Kidney tubule cell (primary cell): ENCODE measurements at places on chromosomes 5 and 9.

DNA sequence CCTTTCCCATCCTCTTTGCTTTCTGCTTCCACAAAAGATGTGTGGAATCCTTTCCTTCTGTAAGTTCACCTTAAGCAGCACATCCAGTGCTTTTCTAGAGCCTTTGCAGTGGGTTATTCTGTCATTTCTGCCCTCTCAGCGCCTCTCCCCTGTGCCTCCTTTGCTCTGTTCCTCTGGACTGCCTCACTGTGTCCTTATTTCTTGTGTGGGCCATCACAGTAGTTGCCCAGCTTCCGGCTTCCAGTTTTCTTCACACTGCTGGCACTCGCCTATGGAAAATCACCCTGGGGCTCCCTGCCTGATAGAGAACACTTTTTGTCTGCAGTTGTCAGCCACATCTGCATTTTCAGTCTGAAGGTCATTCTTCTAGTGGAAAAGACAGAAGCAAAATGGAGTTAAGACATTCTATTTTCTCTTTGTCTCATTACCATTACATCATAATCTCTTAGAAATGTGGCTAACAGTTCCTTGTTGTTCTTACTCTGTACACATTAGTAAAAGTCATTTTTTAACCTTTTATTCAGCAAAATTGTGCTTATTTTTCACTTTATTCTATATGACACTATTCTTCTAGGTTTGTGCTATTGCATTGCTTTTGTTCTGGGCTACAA, 64.1 kb upstream of the ZNF608 start:
- no peak for DNase-seq

- DNase-seq = peak; percentile 79
These were observed 69.9 kb downstream of the LRSAM1 start for GRCh38 chr9:127520941-127521918.

DNA sequence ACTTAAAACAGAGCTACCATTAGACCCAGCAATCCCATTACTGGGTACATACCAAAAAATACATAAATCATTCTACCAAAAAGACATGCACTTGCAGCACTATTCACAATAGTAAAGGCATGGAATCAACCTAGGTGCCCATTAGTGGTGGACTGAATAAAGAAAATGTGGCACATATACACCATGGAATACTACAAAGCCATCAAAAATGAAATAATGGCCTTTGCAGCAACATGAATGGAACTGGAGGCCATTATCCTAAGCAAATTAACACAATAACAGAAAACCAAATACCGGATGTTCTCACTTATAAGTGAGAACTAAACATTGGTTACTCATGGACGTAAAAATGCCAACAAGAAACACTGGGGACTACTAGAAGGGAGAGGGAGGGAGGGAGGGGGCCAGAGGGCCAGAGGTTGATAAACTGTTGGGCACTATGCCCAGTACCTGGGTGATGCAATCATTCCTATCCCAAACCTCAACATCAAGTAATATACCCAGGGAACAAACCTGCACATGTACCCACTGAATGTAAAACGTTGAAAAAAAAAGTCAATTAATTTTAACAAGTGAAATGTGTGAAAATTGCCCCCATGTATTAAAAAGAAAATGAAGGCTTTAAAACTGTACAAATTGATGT, 24.5 kb upstream of the GPR150 start:
- DNase-seq = no peak

- DNase-seq = no peak
These were observed 42.8 kb upstream of the RPS23 start for GRCh38 chr5:82320966-82321365.

DNA sequence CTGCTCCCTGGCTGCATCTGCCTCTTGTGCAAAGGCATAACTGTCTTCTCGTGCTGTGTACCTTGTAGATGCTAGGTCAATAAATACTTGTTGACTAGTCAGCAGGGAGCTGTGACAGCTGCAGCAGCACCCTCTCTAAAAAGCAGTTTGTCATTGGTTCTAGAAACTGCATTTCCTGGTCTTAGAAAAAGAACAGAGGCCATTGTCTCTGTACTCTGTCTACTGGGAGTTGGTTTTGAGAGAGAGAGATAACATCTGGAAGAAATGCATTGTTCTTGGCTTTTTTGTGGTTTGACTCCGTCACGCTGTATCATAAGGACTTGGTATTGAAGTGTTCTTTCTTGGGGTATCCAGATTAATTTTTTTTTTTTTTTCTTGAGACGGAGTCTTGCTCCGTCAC, 32.3 kb downstream of the SH3GLB2 start:
- no peak for DNase-seq

DNA sequence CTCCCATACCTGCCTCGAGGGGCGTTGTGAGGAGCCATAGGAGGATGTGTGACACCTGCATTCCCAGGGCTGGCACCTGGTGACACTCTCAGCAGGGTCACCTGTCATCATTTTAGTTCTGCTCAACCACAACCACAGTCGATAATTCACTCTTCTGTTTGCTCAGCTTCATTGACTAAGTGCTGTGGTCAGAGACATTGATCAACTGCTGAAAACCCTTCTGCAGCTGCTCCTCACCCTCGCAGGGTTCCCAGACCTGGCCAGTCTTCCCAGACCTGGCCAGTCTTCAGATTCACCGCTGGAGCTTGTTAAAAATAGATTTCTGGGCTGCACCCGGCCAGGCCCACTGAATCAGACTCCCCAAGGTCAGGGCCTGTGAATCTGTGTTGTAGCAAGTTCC, 92.8 kb downstream of the MVB12B start:
- peak; percentile 57 for DNase-seq

GRCh38 chr5:143245929-143246561, 157.4 kb downstream of the NR3C1 start:
- DNase-seq = peak; percentile 93

GRCh38 chr9:115733318-115734110, 420.1 kb upstream of the PAPPA start:
- no peak for DNase-seq

DNA sequence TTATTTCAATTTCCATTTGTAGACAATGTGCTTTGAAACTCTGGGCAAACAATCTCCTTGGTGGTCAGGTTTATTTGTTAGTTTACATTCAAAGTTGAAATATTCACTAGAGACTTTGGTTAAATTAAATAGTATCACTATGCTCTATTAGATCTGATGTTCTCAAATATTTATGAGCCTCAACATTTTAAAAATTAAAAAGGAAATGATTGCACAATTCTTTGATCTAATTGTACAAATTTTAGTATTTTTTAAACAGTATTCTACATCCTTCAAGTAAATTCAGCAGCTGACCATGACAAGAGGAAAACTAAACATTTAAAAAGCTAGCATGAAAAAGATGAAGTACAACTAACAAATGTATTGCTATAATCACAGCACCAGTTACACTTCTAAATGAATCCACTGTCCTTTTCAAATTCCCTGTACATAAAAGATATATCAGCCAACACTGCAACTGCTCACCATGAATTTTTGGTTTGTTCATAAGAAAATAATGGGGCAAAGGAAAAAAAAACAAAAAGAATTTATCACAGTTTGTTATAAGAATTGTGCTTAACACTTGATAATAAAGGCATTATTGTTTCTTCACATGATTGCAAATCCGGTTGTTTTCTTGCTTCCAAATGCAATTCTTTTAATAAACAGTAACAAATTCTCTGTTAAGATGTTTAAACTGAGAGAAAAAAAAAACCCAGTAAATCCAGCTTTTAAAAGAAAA, 10.7 kb downstream of the SETD9 start:
- DNase-seq = no peak

GRCh38 chr9:34507556-34507955, 15.2 kb downstream of the ENHO start:
- no peak for DNase-seq

DNA sequence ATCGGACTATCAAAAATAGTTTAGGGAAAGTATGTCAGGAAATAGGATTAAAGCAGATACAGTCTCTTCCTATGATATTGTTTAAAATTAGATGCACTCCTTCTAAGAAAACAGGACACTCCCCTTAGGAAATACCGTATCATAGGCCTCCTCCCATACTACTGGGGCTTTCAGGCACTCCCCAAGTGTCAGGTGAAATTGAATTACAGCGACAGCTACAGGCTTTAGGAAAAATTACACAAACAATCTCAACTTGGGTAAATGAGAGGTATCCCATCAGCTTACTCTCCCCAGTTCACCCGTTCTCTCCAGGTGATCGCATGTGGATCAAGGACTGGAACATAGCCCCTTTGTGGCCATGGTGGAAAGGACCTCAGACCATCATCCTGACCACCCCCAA, 110.4 kb upstream of the EPB41L4A start:
- DNase-seq = peak; percentile 38

DNA sequence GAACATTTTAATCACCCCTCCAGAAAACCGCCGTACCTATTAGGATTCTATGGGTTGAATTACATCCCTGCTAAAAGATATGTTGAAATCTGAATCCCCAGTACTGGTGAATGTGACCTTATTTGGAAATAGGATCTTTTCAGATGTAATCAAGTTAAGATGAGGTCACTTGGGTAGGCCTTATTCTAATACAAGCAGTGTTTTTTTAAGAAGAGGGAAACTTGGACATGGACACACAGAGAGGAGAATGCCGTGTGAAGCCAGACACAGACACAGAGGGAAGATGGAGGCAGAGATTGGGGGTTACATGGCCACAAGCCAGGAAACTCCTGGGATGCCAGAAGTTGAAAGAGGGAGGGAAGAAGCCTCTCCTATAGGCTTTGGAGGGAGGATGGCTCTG, 183.5 kb downstream of the GNA14 start:
- DNase-seq = no peak

GRCh38 chr5:55324815-55325418, 17.1 kb downstream of the MTREX start:
- DNase-seq = peak; percentile 55
